ENCODE measurements at places on chromosomes 16 and 17.

- DNase-seq, result no peak
These were observed 524 bp downstream of the EFTUD2 start for GRCh38 chr17:44898768-44899073.

DNA sequence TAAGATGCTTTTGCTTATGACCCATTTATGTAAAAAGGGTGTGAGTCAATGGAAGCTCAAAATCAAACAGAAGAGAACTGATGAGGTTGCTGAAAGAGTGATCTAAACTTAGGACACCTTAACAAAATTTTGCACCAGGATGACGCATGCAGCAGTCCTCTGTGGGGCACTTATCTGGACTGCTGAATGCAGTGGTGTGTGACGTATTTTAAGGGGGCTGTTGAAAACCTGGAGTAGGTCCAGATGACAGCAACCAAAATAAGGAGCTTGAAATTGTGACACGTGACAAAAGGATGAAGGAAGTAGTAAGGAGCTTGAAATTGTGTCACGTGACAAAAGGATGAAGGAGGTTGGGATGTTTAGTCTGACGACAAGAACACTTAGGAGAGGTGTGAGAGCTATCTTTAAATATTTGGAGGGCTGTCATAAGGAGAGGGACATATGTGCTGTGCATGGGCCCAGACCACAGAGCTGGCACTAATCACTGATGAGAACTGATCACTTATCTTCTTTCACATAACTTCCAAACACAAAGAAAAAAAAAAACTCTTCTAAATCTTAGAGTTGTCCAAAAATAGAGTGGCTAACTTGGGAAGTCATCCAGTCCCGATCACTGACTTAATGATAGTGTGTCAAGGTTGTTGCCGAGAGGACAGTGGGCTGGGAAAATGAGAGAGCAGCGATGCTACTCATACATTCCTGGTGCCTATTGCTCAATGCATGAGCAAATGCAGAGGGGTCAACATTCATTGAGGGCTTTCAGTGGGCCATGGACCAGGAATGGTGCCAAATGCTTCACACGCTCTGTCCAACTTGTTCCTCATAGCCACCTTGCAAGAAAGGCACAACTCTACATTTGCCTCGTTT lies 264.2 kb upstream of the ZFHX3 start:
- DNase-seq, result no peak

- peak; percentile 52 for DNase-seq
These were observed 158.4 kb upstream of the FAM20A start for GRCh38 chr17:68759343-68760140.

GRCh38 chr16:85246473-85246872 lies 134.2 kb upstream of the CIBAR2 start:
- no peak for DNase-seq

- no peak for DNase-seq
These were observed 7.5 kb downstream of the SCIMP start for GRCh38 chr17:5226940-5227878.

DNA sequence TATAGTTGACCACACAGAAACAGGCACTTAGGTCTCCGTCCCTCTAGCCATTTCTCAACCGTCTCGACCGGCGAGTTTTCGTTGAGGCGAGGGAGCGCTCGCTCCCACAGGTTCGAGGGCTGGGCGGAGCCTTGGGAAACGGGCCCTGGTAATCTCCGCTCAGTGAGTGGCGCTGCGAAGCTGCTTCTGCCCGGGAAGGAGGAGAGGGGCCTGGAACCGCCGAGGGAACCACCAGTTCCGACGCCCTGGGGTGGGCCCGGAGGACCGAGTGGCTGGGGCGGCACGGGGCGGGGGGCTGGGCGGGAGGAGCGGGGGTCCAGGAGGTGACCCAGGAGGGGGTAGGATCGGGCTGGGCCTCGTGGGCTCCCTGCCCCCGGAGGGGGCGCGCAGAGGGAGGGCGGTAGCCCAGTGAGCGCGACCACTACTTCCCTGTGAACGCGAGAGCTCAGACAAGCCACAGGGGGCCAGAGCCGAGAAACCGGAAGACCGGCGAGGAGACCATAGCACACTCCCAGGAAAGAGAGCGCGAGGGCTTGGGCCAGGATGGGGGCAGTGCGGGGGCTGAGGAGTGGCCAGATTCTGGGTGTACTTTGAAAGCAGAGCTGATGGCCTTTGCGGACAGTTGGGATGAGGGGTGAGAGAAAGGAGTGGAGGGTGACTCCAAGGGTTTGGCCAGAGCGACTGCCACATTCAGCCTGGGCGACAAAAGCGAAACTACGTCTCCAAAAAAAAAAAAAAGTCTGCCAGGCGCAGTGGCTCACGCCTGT lies 29.9 kb upstream of the ARL4D start:
- no peak for DNase-seq

DNA sequence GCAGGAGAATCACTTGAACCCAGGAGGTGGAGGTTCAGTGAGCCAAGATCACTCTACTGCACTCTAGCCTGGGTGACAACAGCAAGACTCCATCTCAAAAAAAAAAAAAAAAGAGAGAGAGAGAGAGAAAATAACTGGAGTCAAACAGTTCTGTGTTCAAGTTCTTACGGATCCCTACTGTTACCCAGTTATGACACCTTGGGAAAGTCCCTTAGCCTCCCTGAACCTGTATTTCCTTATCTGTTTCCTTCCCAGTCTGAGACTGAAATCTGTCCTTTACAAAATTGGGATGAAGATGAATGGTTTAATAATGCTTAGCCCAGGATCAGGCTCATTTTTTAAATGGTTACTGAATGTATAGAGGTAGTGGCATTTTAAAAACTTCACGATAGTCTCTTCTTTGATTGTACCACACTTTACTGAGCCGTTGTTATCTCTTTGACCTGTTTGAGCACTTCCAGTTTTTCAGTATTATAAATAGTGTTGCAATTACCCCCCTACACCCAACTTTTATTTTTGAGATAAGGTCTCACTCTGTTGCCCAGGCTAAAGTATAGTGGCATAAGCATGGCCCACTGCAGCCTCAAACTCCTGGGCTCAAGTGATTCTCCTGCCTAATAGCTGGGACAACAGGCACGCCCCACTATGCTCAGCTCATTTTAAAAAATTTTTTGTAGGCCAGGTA lies 17.1 kb downstream of the ZNF768 start:
- no peak for DNase-seq

DNA sequence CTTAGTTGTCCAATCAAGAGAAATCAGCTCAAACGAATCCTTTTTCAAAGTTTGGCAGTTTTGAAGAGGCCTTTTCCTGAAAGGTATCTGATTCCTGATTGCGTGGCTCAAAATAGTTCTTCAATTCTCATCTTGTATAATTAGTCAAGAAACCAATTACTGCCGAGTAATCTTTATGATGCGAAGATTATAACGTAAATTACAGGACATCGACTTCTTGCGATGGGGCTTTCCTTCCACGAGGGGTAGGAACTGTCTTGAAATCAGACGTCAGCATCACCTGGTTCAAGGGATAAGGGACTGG lies 644 bp upstream of the ARL2BP start:
- DNase-seq, result no peak

DNA sequence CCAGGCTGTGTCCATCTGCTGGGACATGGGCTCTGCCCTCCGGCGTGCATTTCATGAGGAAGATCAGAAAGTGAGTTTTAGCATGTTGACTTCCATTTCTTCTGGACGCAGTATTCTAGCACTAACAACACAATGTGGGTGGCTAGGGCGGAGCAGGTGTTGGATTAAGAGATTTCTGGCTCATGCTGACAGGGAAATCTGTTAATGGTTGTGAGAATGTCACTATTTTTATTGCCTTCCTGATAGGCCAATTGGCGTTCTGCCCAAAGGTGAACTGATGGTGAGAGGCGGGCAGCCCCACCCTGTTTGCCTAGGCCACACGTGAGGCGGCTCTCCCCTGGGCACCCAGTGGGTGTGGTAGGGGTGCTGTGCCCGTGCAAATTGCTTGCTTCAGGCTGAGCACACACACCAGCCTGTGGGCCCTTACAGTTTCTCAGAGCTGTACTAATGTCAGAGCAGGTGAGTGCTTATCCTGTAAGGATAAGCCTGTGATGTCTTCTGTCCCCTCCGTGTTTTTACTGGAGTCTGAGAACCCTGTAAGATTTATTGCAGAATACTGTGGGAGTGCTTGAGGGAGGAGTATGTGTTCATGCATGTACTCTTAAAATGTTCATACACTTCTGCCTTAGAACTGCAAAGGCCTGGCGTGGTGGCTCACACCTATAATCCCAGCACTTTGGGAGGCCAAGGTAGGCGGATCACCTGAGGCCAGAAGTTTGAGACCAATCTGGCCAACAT lies 30.9 kb downstream of the PGS1 start:
- DNase-seq, result no peak

GRCh38 chr16:3484318-3485096 lies 10.8 kb downstream of the C16orf90 start:
- DNase-seq, result no peak

GRCh38 chr17:8900626-8901585 lies 33.4 kb upstream of the PIK3R6 start:
- no peak for DNase-seq

DNA sequence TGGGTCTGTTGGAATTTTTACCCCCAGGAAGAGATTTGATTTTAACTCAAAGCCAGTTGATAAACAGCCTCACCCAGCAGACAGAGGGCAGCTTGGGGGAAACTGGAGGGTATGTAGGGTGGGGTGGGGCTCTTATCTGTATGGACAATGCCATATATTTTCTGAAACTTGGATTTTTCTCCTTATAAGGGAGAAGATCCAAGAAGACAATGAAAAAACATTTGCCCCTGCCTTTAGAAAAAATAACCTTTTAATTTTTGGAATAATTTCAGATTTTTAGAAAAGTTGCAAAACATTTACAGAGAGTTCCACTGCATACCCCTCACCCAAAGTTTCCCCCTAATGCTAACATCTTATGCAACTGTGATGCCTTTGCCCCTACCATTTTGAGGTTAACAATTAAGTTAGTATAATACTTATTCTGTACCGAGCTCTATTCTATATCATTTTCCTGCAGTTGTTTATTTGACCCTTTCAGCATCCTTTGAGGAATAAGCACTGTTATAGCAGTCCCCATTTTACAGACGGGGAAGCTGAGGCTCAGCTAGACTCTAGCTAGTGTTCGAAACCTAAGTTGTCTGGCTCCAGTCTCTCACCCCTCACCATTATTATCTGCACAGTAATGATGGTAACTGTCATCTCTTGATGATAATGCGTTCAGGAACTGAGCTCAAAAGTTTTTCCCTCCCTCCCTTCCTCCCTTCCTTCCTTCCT lies 66.4 kb downstream of the PRKCB start:
- no peak for DNase-seq

- DNase-seq, result no peak
These were observed 161.3 kb downstream of the AATF start for GRCh38 chr17:37109731-37110710.

- DNase-seq, result no peak
These were observed 6.2 kb upstream of the CBFA2T3 start for GRCh38 chr16:88983165-88983564.

DNA sequence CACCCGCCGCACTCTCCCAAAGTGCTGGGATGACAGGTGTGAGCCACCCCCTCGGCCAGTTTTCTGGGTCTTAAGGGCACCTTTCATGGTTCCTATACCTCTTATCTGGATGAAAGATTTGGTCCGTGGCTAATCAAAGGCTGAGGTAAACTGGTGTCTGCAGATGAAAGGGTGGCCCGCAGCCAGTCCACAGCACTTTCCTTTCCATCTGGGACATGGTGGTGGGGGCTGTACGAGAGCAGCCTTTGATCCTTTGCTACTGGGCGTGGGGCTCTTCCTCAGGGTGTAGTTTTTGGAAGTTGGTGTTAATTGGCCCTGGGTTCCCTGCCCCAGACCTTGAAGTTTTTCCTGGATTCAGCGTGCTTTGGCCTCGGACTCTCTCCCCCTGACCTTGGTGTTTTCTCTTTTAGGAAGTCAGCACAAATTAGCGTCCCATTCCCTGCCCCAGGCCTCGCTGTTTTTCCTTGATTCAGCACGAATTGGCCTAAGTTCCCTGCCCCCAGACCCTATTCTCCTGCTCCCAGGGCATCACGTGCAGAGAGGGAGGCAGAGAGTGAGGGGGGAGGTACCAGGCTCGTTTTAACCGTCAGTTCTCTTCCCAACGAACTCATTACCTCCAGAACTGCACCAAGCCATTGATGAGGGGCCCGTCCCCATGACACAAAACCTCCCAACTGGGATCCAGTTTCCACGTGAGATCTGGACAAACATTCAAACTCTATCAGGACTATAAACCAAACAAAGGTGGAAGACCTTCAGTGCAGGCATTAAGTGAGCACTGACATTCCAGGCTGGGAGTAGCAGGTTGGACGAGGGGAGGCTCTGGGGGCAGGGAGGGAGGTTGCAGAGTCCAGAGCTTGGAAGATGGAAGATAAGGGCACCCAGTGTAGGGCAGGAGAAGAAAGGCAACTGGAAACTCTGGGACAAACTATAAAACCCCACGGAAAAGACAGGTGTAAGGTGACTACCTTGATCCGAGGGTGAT lies 11.6 kb downstream of the DPEP1 start:
- DNase-seq, result no peak

DNA sequence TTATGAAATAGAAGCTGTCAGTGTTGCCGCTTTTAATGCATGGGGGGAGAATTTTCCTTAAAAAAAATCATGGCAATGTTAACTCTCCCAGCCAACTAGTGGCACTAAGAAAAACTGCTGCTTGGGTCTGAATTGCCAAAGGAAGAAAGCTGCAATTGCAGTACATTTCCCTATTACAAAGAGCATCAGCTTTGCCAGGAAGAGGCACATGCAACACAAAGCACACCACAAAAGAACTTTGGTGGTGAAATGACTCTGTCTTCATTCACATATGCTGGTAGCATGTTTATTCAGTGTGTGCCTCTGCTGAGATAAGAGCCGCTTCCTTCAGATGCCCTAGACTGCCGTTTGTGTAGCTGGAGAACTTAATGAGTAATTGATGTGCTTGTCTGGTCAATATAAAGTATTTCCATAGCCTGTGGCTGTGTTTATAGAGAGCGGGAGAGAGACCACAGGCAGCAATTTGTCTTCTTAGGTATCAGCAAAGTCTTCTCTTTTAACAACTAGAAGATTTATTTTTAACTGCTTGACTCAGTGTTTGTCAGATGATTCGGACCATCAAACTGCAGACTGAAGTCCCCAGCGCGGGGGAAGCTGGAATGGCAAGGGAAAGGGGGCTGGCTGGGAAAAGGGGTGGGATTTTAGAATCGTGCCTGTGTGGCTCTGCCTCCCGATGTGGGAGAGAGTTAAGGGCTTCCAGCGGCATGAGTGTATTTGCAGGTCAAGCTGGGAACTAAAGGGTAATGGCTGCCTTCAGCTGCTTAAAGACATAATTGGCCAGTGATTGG lies 115.1 kb downstream of the MRTFB start:
- no peak for DNase-seq

DNA sequence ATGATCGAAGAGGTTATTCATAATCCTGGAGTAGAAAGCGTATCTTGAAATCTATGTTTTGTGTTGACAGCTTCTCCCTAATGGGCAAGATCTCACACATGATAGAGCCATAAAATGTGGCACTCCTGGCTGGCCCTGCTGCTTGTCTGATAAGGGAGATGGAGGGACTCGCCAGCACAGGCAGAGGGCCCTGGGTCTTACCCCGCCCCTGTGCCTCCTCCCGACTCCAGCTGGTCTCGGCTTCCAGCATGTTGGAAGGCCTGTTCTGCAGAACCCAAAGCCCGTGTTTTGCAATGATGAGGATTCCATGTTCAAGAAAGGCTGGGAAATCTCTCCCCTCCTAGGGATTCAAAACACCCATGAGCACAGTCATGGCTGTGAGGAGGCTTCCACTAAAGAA lies 106.7 kb upstream of the SDK2 start:
- DNase-seq, result no peak

Measured in GM19239 (cell line).